ENCODE measurements at places on chromosomes 13 and 19.
A peak's percentile ranks its signal among the peaks of the same experiment; 100 is the strongest.

- DNase-seq, result no peak
These were observed 341.3 kb downstream of the GPC5 start for GRCh38 chr13:91739751-91740150.

DNA sequence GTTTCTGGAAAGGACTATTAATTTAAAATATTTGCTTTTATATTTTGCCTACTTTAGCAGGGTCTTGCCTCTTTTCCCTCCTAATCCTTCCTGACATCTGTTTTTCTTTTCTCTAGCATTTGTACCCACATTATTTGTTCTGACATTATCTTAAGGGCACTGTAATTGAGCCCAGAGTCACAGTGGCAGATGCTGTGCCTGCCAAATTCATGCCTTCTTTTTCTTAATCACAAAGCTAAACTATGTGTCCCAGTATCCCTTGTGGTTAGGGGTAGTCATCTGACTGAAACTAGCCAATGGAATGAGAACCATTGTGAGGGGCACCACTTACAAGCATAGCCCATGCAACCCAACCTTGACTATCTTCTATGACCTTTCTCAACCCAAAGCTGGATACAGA lies 562.9 kb downstream of the MYO16 start:
- DNase-seq, result no peak

DNA sequence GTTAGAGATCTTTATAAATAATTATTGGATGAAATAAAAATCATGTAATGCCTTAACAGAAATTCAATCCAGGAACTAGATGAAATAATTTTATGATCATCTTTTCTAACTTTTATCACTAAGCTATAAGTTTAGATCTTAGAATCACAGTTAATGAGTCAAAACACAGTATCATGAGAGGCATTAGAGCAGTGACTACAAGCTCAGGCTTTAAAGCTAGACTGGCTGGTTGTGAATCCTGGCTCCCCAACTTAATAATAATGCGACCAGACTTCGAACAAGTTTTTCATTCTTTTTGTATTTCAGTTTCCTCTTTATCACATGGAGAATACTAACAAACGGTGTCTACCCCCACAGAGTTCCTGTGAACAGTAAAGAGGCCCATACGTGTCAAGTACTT lies 108.6 kb downstream of the MYCBP2 start:
- no peak for DNase-seq

- no peak for DNase-seq
These were observed 3.8 kb downstream of the PRTN3 start for GRCh38 chr19:844546-844971.

- DNase-seq, result no peak
These were observed 281.4 kb downstream of the ABCC4 start for GRCh38 chr13:95019886-95020285.

DNA sequence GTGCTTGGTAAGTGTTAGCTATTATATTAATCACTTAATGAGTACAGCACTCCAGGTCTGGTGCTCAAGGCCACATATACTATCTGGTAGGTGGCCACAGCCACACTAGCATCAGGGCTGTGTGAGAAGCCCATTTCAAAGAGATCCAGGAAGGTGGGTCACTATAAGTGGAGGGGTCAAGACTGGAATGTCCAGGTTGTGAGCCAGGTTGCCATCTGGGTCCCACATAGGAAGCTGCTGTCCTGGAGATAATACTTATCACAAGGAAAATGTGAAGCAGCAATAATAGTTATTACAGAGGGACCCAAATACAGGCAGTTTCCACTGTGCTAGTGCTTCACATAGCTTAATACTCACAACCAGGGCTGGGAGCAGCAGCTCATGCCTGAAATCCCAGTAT lies 13.1 kb downstream of the C19orf47 start:
- DNase-seq, result no peak

DNA sequence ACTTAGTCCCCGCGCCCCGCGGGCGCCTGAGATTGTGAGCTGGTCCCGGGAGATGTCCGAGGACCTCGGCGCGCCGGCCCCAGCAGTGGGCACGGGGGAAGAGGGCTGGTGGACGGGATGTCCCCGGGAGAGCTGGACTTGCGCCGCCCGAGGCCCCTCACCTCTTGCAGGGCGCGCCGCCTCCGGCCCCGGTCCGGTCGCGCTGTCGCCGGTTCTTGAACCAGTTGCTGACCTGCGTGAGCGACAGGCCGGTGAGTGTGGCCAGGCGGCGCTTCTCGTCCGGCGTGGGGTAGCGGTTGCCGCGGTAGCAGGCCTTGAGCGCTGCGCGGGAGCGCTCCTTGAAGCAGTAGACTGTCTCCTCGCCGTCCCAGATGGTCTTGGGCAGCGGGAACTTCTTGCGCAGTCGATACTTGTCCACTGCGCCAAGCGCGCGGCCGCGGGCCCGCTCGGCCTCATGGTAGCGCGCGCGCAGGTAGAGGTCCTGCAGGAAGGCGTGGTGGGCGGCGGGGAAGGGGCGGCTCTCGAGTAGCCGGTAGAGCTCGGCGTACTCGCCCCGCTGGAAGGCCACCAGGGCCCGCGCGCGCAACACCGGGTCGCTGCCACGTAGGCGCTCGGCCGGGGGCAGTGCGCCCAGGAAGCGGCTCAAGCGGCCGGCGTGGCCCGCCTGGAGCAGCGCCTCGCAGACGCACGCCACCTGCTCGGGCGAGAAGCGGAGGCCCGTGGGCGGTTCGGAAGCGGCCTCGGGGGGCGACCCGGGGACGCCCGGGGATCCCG lies 984 bp downstream of the SIX5 start:
- DNase-seq, result no peak

- peak; percentile 85 for DNase-seq
These were observed 4.2 kb upstream of the DAND5 start for GRCh38 chr19:12965017-12965811.

DNA sequence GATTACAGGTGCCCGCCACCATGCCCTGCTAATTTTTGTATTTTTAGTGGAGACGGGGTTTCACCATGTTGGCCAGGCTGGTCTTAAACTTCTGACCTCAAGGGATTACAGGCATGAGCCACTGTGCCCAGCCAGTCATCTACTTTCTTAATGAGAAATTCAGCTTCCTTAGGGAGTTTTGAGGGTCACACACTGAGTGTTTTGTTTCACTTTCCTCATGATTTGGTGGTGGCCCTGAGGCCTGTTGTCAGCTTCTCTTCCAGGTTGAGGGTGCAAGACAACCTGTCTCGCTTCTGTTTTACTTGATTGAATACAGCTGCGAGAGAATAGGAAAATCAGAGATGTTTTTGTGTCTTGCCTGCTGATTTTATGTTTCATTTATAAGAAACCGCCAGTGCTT lies 9.9 kb downstream of the FRY start:
- DNase-seq, result no peak

GRCh38 chr13:27171244-27171826 lies at the start of gene USP12:
Gene USP12 (minus strand): TSS chr13:27171811. CDS start chr13:27171639, 172 bp downstream.
- peak; percentile 60 for DNase-seq

DNA sequence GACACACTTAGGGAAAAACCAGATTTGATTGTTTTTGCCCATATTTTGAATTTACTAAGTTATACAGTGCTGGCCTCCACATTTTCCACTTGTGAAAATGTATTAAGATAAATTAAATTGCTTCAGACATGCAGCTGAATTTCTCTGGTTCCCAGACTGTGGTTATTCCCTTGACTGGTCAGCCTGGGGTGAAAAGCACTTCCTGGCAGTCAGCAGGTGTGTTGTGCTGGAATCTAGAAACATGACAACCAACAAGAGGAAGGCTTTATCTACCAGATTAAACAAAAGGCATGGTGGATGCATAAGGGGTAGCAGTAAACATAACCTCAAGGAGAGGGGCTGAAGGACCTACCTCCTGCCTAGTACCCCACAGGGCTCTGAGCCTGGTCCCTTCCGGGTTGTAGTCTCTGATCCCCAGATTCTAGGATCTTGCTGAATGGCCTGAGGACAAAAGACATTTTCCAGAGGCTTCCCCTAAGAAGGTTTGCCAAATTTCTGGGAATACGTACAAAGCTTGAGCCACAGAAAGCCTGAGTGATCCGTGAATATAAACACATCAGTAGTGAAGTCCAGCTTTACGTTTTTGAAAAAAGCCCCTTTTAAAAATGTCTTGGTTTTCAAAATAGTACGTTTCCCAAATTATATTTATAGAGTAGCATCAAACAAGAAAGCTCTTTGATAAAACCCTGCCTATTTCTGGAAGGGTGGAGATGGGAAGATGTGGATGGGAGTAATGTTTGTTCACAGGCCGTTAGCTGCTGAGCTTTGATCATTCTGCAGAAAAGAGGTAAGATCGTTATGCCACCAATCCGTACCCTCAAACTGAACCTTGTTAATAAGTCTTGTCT lies 133.4 kb downstream of the LACC1 start:
- no peak for DNase-seq

DNA sequence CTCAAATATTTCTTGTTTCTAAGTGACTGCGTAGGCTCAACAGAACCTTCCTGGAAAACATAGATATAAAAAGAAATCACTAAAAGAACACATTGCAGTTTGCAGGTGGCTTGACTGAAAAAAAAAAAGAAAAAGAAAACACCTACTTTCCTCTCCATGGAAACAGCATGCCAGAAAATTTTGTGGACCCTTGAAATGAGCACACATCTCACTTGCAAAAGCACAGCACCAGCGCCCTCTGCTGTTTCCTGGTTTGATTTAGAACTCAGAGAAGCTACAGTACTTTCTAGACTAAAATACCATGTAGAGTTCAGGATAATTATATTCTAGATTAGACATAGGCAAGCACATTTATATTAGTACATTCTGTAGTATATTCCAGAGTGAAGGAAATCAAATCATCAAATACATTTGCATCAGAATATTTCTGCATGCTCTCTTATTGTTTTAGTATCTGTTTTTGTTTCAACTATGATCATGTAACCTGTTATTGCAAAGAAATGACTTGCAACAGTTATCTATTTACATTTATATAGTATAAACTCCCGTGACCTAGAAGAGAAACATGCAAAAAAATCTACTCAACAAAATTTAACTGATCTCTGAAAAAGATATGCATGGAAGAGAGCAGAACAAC lies 22.3 kb upstream of the XPO4 start:
- DNase-seq, result peak; percentile 75

DNA sequence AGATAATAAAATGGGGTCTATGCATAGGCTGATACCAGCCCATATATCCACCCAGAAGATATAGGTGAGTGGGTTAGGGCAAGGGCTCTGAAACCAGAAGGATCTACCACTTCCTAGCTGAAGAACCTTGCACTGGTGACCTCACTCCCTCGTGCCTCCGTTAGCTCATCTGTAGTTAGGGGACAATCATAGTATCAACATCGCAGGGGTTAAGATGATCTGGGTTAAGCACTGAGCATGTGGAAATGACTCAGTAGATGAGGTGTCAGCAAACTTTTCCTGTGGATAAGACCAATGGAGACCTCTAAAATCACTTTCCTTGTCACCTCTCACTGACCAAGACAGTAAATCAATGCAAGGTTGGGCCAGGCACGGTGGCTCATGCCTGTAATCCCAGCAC lies 30.5 kb downstream of the TNFSF14 start:
- DNase-seq, result no peak

DNA sequence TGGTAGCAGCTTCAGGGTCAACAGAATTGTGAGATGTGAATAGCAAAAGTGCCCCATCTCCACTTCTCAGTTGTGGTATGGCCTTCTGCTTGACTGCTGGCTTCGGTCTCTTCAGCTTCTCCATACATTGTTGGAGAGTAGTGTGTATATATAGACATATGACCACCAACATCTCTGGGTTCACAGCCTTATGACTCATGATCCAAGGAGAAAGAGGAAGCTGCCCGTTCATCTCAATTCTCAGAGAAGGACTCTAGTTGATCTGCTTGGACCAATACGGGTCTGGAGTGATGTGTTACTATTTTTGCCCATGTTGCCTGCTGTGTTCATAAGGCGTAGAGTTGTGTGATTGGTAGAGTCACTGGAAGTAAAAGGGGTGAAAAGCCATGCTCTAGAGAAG lies 3.6 kb upstream of the COMMD6 start:
- no peak for DNase-seq

GRCh38 chr19:7977021-7977722 lies 28.3 kb downstream of the ELAVL1 start:
- DNase-seq, result no peak

- no peak for DNase-seq
These were observed 818.2 kb downstream of the UQCRFS1 start for GRCh38 chr19:28394725-28395124.

DNA sequence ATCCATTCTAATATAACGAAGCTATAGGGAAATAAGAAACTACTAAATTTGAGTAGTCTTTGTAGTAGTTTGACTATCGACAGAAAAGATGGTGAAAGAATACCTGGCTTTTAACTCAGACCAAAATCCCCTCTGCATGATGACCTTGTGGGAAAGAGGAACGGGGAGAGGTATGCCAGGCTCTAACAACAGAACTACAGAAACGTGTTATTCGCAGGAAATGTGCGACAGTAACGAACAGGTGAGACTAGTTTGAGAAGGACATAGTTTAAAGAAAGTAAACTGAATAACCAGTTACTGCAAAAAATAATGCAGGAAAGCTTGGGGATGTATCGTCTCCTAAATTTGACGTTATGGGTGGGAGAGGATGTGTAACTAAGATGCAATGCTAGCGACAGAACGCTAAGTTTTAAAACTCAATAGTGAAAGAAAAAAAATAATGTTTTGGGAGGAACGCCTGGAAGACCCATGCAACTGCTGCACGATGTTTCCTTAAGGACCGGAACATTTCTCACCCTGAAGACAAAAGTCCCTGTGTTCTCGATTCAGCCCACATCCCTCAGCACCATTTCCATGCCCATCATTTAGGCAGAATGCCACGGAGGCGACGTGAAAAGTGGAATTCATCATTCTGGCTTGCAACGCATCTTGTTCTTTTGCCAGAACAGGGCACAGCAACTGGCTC lies 1.6 kb upstream of the RAP2A start:
- DNase-seq, result no peak

DNA sequence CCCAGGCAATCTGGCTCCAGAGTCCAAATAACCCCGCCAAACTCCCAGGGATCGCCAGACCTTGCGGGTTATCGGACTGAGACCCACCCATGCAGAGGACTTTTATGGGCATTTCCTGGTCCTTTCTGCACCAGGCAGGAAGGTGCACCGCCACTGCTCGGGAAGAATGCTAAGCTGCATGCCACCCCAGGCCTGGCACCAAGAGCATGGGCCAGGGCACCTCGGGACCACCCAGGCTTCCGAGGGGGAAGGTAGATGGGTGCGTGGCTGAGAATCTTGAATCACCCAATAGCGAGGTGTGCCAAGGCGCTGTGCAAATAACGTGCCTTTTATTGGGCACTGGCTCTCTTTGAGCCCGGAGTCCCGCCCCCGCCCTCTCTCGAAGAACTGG lies 422 bp upstream of the ZNF575 start:
- no peak for DNase-seq

DNA sequence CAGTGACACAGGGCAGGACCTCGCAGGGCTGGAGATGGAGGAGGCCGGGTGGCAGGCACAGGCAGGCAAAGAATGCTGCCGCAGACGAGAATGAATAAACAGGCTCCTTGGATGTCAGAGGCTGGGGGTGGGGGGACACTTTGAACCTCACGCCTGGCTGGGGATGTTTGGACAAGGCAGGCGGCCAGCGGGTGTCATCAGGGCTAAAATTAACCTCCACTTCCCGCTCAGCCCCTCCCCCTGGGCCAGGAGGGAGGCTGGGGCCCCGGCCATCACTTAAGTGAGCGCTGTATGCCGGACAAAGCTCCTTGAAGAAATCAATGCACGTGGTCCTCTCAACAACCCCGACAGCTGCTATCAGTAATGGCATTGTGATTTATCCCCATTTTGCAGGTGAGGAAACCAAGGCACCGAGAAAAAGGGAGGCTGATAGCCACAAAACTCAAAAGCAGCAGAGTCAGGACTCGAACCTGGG lies 10.3 kb upstream of the FUT5 start:
- no peak for DNase-seq

Measured in activated naive CD4-positive, alpha-beta T cell treated with anti-CD3 and anti-CD28 coated beads, Interleukin-2, amount 50 U/mL, for 16 hours (primary cell).